ENCODE measurements at places on chromosomes 12 and 14.
A peak's percentile ranks its signal among the peaks of the same experiment; 100 is the strongest.

DNA sequence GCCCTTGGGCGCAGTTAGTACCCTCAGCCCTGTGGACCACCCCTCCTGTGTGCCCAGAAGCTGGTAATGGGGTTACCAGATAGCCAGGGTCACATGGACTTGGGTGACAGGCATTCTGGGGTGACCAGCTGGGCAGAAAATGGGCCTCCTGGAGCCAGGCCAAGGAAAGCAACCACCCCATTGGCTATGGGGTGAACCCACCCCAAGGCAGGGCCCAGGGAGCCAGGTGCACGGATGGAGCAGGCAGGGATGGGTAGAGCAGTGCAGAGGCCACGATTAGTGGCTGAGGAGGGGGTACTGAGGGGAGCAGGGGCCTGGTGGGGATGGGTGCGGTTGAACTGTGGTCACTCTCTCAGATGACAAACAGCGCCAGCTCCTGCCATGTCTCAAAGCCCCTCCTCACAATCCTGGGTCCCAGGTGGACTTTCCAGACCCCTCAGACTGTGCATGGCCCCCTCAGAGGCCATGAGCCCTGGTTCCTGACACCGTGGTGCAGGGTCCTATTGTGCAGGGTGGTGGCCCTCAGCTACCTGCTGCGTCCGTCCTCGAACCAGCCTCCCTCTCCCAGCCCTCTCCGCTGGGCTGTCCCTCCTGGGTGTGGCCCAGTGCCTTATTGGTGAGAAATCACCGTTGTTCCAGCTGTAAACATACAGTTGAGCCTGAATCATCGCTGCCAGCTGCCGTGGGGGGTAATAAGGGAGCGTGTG is 23.4 kb upstream of the BEGAIN start:
- no peak for DNase-seq

DNA sequence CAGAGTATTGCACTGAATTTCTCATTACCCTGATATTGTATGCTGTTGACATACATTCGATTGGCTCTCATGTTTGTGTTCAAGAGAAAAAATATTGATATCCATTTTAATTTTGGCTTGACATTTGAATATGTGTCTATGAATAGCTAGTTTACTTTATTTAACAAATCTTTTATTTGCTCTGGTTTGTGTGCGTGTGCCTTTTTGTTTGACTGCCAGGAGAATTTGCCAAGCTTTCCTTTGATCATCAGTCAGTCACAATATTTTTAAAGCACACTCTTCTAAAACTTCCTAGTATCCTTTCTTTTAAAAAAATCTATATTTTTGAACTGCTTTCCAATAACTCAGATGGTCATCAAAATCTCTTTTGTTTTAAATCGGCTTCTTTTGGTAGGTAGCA is 179.3 kb upstream of the FLRT2 start:
- DNase-seq = no peak

- no peak for DNase-seq
Measured at GRCh38 chr14:49438256-49438770, 147.9 kb downstream of the RPS29 start.

DNA sequence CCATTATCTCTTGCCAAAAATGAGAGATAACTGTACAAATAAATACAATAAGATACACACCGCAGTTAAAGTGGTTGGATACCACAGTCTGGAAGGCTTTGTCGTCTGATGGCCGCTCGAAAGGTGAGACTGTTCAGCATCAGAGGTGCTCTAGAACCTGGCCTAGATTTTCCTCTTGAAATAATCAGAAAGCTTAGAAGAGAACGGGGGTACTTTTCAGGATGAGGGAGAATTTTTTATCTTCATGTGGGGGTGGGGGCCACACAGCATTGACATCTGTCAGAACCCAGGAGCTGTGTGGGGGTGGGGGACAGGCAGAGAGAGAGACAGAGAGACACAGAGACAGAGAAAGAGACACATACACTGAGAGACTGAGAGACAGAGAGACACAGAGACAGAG is 90.5 kb downstream of the GALNT9 start:
- DNase-seq = no peak

- no peak for DNase-seq
Measured at GRCh38 chr12:106769546-106769945, 4.9 kb upstream of the RIC8B start.

DNA sequence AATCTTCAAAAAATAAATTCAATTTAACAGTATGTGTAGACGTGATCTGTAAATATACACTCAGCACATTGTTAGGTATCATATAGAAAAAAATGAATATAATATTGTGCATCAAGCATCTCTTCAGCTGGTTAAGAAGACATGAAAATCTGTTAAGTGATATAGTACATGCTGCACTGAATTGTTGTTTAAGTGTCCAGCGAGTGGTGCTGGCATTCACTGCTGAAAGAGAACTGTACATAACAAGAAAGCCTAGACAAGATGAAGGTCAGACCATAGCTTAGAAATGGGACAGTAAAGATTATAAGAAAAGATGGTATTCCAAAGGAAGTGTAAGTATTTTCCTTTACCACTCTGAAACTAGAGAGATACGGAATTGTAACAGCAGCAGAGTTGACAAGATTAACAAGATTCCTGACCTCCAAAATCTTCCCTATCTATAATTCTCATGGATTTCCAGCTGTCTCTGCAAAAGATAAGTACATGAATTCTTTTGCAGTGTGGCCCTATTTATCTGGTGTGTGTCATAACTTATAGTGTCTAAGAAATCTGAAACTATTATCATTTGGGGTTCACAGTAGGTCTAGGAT is 198.6 kb downstream of the FLRT2 start:
- DNase-seq = no peak

- no peak for DNase-seq
Measured at GRCh38 chr12:55847603-55848291, 5.0 kb upstream of the MMP19 start.

DNA sequence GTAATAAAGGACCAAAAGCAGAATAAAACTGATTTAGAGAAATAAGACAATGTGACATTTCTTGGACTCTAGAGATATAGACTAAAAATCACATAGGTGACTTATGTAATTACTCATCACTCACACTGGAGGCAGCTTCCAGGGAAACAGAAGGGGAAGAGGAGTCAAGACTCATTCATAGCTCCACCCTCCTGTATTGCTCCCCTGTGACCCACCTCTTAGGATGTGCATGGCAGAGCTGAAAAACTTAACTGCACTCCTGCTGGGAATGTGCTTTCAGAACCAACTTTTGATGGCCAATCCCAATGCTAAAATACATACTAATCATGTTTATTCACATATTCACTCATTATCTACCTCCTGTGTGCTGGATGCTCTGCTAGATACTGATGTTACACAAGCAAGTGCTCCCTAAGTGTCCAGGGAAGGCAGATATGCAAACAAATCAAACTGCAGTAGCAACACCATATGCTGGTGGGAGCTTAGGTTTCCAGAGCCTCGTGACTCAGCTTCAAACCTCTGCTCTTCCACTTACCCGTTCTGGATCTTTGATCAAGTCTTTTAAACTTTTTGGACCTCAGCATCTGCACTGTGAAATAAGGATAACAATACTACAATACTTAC is 316.1 kb downstream of the GALC start:
- DNase-seq = no peak

DNA sequence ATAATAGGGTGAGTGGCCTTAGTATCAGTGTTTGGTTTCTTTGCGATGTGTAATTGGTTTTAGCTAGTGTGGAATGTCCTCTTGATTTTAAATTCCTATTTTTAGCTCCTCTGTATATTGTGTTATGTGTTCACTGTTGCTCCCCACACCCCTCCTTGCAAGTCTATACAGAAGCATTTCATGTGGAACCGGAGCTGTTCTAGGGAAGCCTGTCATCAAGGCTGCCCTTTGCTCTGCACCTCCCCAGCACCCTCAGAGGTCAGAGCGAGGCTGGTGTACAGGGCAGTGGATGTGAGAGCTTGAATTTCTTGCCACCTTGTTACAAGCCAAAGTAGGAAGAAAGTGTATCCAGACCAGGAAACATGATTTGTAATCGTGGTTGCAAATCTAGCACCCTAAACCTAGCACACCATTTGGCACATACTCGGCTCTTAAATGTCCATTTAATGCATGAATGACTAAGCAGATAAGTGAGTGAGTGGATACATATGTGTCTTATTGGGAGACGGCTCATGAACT is 376.8 kb downstream of the RGS6 start:
- no peak for DNase-seq

GRCh38 chr14:53953002-53953827 is 3.4 kb downstream of the BMP4 start:
- peak; percentile 80 for DNase-seq

- DNase-seq = no peak
Measured at GRCh38 chr12:116153113-116153512, 124.4 kb downstream of the MED13L start.

- no peak for DNase-seq
Measured at GRCh38 chr14:73459959-73460358, 1.6 kb upstream of the NUMB start.

DNA sequence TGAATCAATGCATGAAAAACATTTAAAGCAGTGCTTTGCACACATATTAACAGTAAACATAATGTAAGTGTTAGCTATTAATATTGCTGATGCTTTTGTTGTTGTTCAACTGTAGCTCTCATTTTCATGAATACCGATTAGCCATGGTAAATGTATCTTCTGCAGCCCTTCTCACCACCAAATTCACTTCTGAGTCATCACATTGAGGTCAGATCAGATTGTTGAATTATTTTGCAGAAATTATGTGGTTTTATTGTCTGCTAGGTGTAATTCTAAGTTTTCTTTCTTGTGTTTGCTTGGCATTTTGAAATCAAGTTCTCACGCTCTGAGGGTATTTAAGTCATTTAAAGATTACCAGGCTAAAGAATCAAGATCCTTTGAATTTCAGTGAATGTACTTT is 74.6 kb downstream of the AKAP6 start:
- DNase-seq = no peak

- DNase-seq = no peak
Measured at GRCh38 chr12:11618046-11618445, 31.4 kb upstream of the ETV6 start.

- no peak for DNase-seq
Measured at GRCh38 chr12:105927564-105927963, 211.2 kb downstream of the NUAK1 start.

- no peak for DNase-seq
Measured at GRCh38 chr12:110765111-110765510, 22.4 kb upstream of the PPP1CC start.

GRCh38 chr12:101490286-101490920 is 15.3 kb downstream of the SPIC start:
- DNase-seq = peak; percentile 55

- DNase-seq = no peak
Measured at GRCh38 chr12:13033476-13033875, 10.7 kb upstream of the FAM234B start.

DNA sequence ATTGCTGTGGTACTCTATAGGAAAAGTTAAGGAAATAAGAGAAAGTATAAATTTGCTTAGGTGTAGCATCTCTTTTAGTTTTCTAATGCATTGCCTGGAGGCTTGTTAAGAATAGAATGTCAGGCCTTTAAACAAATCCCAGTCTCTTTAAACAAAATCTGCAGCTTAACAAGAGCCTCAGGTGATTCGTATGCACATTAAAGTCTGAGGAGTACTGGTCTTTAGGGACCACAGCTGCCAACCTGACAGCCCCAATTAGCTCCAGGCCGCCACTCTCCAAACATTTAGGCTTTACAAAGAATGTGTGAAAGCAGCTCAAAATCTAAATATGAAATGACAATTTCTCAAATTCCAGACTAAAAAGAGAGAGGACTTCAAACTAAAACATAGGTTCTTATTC is 35.7 kb downstream of the PAWR start:
- DNase-seq = no peak

- DNase-seq = no peak
Measured at GRCh38 chr12:66964629-66965028, 285.8 kb upstream of the GRIP1 start.

GRCh38 chr14:72679141-72679535 is 214.8 kb downstream of the DPF3 start:
- DNase-seq = no peak

DNA sequence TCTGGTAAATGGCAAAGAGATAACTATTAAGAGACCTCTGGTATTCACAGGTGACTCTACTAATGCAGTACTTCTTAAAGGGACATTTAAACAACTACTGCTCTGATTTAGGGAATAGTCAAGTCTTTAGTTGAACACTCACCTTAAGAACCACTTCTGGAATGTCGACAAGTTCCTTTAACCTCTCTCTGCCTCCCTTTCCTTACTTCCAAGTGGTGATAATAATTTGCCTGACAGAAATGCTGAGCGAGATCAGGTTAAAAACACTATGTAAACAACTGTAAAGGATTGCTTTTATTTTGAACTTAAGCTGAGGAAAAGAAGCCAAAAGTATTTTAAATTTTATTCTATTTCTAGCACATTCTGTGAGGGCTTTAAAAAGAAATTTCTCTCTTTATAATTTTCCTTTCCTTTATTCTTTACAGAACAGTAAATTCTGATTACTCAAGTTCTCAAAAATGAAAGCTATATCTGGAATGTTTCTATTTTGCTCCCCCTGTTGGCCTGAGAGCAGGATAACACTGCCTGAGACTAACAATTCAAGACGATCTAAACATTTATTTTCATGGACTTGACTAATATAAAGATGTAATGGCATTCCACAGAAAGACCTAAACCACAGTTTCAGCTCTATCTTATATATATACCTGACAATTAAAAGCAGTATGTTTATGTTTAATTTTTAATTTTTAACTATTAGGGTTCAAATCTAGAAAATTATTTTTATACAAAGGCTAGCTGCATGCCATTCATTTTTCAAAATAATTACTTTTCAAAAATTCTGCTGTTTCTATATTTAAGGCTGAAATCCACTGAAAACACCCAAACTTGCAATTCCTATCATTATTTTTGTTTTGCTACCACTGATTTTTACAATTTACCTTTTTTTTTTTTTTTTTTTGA is 29.2 kb downstream of the ZCCHC8 start:
- no peak for DNase-seq

GRCh38 chr12:126436041-126436440 is 1370.8 kb downstream of the AACS start:
- DNase-seq = no peak

GRCh38 chr12:101470939-101471338 is 4.2 kb upstream of the SPIC start:
- no peak for DNase-seq

DNA sequence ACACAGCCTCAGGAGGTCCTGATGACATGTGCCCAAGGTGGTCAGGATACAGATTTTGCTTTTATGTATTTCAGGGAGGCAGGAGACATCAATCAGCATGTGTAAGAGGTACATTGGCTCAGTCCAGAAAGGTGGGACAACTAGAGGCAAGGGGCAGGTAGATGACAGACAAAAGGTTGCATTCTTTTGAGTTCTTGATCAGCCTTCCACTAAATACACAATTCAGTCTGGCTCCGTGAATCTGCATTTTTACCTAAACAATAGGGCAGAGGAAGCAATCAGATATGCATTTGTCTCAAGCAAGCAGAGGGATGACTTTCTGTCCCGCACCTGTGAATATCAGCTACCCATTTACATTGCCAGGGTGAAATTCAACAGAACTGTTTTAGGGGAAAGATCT is 178.6 kb downstream of the KSR2 start:
- DNase-seq = no peak

- no peak for DNase-seq
Measured at GRCh38 chr14:65495196-65495595, 82.7 kb downstream of the FUT8 start.

- DNase-seq = peak; percentile 100
Measured at GRCh38 chr14:20343092-20343861, at the start of gene PARP2. Gene PARP2, plus strand, starts transcription at chr14:20343635. Its CDS starts 7 bp downstream, at chr14:20343642.

All from Caco-2 (cell line).